ENCODE measurements at places on chromosomes 1 and 21. TPM values are rescaled to one million over a fixed set of nuclear protein-coding genes. Genes with fewer than 3 reads are reported as not detected.

Gene JAM2
- total RNA-seq, result not detected

Gene PERM1
- total RNA-seq, result not detected

Gene GABRD
- total RNA-seq, result not detected

Gene PIGC
- total RNA-seq, result 18.8 TPM

Gene PRAMEF33
- not detected for total RNA-seq

Gene TEX38
- not detected for total RNA-seq

Gene MR1
- total RNA-seq, result 21.4 TPM

Gene S100A9
- total RNA-seq, result 949 TPM

Gene CLDN17
- total RNA-seq, result not detected

Gene HPDL
- 1.9 TPM for total RNA-seq

Gene REN
- not detected for total RNA-seq

Gene RPRD2
- total RNA-seq, result 5.5 TPM

Gene CLEC20A
- not detected for total RNA-seq

Gene SYCP1
- total RNA-seq, result not detected

Gene VHLL
- not detected for total RNA-seq

Gene TNFSF4
- 0.24 TPM for total RNA-seq

Gene E2F2
- total RNA-seq, result under 0.01 TPM

Gene MX2
- 0.24 TPM for total RNA-seq

Gene RGSL1
- not detected for total RNA-seq

Gene AADACL3
- not detected for total RNA-seq

Gene PGLYRP3
- total RNA-seq, result not detected

Gene RAB25
- total RNA-seq, result 69.4 TPM

Gene PDC
- total RNA-seq, result not detected
